Mammary epithelial cell (primary cell): ENCODE measurements at places on chromosomes 6 and 20. TPM values are rescaled to one million over a fixed set of nuclear protein-coding genes. Genes with fewer than 3 reads are reported as not detected.

Gene SLC32A1
- not detected for polyA plus RNA-seq

Gene IL17F
- not detected for polyA plus RNA-seq

Gene CASS4
- polyA plus RNA-seq: not detected

Gene PLG
- not detected for polyA plus RNA-seq

Gene RTF2
- polyA plus RNA-seq: 57.0 TPM

Gene TCF15
- not detected for polyA plus RNA-seq

Gene STMND1
- polyA plus RNA-seq: not detected
